ENCODE measurements at places on chromosomes 5 and 9.

DNA sequence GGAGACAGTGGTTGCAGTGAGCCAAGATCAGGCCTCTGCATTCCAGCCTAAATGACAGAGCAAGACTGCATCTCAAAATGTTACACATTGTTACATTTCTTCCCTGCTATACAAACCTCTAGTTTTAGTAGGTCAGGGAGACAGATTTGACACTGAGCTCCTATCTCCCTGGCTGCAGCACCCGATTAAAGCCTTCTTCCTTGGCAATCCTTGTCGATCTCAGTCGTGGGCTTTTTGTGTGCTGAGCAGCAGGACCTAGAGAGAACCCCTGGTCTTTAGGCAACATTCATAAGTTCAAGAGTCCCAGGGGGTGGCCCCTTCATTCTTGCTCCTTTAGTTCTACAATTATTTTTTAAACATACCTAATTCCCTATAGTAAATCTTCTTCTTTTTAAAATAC, 13.0 kb downstream of the SERINC5 start:
- no peak for DNase-seq

DNA sequence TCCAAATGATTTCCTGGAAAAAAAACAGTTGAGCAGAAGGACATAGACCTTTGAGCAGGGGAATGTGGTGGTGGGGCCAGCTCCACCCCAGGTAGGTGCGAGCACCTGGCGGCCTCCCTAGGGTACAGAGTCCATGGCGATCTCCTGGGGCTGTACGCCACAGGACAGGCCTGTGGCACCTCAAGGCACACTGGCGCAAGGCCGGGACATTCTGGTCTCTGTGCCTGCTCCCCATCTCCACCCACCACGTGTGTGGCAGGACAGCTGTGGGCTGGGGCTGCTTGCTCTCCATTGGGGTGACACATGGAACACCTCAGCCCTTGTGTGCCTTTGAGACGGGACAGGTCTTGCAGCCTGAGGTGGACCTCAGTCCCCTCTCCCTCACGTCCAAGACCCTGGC, 25.2 kb downstream of the WNK2 start:
- DNase-seq: no peak

DNA sequence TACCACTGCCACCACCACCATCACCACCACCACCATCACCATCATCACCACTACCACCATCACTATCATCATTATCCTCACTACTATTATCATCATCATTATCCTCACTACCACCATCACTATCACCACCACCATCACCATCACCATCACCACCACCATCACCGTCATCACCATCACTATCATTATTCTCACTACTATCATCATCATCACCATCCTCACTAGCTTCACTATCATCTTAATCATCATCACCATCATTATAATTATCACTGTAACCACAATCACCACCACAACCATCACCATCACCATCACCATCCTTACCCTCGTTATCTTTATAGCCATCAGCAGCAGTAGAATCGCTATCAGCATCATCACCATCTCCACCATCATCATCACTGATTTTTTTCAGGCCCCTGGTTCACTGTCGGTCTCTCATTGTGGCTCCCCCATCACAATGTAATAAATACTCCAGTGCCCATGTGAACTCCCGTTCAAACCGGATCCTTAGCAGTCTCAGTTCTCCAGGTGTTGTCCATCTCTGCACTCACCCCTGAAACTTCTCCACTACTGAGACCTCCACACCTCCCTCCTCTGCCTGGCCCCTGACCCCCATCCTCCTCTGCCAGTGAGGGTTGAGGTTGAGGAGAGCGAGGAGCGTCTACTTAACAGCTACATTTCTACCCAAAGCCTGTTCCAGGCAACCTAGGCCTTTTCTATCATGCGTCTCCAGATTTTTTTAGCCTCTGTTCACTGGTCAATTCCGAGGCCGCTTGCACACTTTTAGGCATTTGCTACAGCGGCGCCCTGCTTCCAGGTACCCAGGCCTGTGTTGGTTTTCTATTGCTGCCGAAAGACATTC, 238.2 kb downstream of the PBX3 start:
- no peak for DNase-seq

DNA sequence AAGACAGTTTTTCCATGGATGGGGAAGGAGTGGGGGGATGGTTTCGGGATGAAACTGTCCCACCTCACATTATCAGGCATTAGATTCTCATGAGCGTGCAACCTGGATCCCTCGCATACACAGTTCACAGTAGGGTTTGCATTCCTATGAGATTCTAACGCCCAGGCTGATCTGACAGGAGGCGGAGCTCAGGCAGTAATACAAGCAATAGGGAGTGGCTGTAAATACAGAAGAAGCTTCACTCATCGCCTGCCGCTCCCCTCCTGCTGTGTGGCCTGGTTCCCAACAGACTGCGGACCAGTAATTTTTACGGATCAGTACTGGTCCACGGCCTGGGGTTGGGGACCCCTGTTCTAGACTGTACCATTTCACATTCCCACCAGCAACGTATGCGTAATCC, 68.3 kb upstream of the OTULINL start:
- DNase-seq: no peak

- DNase-seq: no peak
These were observed 30.0 kb downstream of the TENT2 start for GRCh38 chr5:79642210-79642609.

GRCh38 chr9:130483371-130483971, 38.7 kb downstream of the ASS1 start:
- no peak for DNase-seq

DNA sequence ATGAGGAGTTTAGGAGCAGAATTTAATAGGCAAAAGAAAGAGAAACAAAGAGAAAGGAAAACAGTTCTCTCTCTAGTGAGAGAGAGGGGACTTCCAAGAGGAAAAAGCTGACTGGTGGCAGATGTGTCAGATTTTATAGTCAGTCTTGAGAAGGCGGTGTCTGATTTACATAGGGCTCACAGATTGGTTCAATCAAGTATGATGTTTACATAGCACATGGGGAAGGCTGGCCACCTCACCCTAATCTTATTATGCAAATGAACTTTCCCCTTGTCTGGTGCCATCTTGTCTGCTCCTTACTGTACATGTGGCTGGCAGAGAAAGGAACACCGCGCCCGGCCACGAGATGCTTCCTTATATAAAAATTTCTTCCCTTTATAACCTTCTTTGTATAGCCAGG, 24.7 kb downstream of the UNC13B start:
- DNase-seq: peak; percentile 55

DNA sequence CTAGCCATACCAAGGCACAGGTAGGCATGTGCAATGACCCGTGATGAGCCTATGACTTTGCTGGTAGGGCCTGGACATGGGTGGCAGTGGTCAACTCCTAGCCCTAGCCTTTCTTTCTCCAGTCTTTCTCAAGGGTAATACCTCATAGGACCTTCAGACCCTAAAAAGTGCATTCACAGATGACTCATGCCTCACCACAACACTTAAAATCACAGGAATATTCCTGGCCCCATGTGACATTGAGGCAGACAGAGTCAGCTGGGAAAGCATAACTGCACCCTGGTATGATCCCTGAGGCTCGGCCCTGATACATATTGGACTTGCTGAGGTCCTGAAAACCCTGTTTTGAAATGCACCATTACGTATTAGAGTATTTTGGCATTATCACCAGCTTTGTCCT, 449.5 kb downstream of the HINT1 start:
- DNase-seq: no peak

DNA sequence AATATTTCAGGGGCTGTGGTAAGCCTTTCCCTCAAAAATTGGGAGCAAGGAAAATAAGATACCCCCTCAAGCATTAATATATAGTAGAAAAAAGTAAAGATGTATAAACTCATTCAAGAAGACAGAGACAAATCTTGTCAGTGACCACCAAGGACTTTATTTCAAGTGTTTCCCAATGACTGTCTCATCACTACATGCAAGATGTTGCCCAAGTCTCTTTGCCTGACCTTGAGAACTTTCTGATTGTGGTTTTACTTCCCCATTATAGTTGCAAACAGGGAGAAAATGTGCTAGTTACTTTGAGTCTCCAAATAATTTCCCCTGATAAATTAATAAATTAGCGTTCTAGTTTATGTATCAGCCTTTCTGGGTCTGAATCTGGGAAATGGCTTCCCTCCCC, 4.0 kb upstream of the SLC46A2 start:
- no peak for DNase-seq

- no peak for DNase-seq
These were observed 39.2 kb upstream of the EQTN start for GRCh38 chr9:27336126-27336525.

- DNase-seq: peak; percentile 80
These were observed 65.5 kb upstream of the HSPB3 start for GRCh38 chr5:54390015-54390414.

GRCh38 chr5:113056988-113057387, 80.4 kb downstream of the DCP2 start:
- DNase-seq: no peak

DNA sequence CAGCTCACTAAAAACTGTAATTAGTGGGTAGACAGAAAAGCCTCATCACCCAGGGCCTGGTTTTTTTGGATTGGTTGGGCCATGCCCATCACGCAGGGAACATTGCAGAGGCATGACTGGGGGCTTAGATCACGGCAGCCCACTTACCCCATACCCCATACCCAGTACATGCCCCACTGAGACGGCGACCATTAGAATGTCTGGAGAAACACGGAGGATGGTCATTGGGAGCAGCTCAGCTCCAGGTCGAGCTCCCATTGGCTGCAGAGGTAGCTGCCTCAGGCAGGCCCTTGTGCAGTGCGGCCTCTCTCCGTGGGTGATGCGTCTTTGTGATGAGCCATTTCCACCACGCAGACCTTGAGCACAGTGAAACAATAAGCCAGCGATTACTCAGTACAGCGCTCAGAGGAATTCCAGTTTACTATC, 204.0 kb downstream of the GADD45G start:
- no peak for DNase-seq

- DNase-seq: no peak
These were observed 106.4 kb upstream of the SMC5 start for GRCh38 chr9:70152350-70152749.

GRCh38 chr9:85344901-85345300, 396.9 kb downstream of the AGTPBP1 start:
- DNase-seq: peak; percentile 27

DNA sequence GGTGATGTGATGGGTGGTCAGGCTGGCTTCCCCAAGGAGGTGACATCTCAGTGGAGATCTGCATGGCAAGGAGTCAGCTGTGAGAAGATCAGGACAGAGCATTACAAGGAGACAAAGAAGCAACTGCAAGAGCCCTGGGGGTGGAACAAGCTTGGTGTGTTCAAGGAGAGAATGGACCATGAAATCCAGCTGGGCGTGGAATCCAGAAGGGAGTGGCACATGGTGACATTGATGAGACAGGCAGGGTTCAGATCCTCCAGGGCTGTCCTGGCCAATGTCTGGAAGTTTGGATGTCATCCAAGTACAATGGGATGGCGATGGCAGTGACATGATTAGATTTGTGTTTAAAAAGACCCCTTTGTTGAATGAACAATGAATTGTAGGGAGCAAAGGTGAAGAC, 175.6 kb downstream of the MACROH2A1 start:
- DNase-seq: no peak

DNA sequence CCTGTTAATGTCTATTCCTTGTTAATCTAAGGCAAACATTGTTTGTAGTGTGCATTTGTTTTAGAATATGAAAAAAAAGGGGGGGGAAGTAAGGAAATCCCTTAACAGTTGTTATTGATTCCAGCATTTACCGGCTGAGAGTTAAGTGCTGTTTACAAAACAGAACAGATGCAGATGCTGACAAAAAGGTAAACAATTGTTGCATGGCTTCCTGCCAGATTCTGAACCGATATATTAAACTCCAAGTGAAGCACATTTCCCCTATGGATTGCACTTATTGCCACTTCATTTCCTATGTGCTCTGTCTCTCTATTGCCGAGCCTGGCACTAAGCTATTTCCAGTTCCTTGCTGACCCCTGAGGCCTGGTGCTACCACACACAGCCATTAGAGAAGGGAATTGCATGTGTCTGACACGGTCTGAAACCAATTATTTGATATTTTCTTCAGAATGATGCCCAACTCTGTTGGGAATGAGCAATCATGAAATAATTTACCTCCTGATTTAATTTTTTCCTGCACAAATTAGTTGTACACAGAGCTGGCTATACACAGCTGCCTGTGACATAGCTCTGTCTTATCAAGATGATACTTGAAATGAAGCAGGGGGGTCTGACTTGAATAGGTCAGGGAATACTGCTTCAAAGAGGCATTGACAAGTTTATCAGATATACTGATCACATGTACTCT, 109.8 kb downstream of the KIAA0825 start:
- no peak for DNase-seq

DNA sequence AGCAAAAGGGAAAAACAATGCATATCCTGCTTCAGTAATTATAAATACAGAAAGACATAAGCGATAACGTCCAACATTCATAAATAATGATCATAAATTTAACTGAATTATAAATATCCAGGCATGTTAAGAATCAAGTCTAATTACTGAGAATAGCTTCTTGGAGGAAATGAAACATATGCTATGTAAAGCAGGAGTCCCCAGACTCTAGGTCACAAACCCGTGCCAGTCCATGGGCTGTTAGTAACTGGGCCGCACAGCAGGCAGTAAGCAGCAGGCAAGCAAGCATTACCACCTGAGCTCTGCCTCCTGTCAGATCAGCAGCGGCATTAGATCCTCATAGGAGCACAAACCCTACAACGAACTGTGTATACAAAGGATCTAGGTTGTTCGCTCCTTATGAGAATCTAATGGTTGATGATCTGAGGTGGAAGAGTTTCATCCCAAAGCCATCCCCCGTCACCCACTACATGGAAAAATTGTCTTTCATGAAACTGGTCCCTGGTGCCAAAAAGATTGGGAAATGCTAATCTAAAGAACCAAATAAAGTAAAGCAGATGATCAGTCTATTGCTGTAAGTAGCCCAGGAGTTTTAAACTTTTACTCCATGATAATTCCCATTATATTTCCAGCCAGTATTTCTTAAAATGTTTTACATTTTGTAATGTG, 50.4 kb downstream of the CERT1 start:
- no peak for DNase-seq

GRCh38 chr5:84724683-84725082, 340.0 kb upstream of the EDIL3 start:
- DNase-seq: peak; percentile 66
